ENCODE measurements at places on chromosomes 2 and 18.

GRCh38 chr2:174217869-174218268 lies 30.5 kb downstream of the OLA1 start:
- DNase-seq: no peak

- no peak for DNase-seq
These were observed 43.2 kb upstream of the SPATS2L start for GRCh38 chr2:200263279-200263678.

DNA sequence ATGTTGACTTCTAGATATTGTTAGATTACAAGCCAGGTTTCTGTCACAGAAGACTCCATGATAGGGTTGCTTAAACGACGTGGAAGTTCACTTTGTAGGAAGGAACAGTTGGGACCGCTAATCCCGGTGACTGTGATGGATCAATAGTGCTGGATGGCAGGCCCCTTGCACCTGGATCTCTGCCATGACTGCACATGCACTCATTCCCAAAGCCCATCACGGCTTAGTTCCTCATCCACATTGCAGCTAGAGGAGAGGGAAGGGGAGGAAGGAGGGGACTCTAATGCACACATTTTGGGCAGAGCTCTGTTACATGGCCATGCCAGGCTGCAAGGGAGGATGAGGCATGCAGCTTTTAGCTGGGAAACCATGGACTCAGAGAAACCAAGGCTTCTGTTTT lies 773.7 kb upstream of the RAB6C start:
- DNase-seq: no peak

DNA sequence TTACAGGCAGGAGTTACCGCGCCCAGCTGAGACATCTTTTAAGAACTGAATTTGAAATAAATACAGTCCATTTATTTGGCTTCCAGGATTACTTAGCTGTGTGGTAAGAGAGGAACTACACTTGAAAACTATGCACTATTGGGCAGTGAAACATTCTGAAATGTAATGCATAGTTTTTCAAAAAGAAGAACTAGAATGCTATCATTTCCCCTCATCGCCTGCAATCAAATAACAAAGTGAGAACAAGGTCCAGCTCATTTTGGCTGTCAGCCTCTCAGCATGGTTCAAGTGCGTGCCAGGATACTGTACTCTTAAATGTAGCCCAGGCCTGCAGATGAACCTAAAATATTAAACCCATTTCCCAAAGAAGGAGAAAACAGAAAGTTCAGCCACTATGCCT lies 76.6 kb upstream of the ARL5A start:
- no peak for DNase-seq

- DNase-seq: no peak
These were observed 195.3 kb downstream of the SETBP1 start for GRCh38 chr18:44876024-44876423.

DNA sequence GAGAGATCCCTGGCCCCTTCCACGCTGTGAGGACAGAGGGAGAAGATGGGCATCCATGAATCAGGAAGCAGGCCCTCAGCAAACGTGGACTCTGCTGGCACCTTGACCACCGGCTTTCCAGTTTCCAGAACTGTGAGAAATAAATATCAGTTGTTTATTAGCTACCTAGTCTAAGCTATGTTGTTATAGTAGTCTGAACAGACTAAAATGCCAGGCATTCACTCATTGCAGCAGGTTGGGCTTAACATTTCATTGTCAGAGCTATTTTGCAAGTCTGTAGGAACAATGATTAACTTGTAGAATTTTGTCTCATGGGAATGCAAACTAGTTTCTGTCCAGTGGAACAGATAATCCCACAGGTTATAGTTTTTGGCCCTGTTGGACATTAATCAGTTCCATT lies 24.8 kb upstream of the TBC1D8 start:
- no peak for DNase-seq

DNA sequence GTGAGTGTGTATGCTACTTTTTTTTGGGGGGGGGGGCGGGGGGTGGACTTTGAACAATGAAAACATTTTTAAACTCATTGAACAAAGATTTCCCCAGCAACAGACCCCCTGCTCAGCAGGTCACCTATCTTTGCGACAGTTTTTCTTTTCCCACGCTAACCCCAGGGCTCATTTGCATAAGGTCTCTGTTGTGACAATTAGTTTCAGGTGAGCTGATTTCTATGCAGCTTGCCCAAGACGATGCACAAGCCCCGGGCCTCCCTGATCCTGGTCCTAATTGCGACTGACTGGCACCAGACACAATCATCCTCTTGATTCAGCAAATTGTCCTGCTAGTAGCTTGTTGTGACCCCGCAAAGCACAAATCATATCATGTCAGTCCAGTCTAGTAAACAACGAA lies 40.3 kb downstream of the ZEB2 start:
- DNase-seq: no peak

DNA sequence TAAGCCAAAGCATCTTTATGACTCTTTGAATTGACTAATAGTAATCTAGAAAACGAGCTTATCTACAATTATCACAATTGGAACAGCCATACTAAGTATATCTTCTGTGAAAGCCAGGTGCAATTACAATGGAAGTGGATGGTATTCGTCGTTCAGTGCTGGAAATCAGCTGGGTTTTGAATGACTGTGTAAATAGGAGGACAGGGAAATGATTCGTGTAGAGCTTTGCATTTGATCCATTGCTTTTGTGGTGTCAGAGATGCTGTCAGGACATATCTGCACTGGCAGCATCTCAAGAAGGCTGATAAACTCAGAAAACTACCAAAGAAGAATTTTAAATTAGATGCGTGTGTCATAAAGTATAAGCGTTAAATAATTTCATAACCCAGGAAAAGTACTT lies 187.1 kb downstream of the ZNF407 start:
- no peak for DNase-seq

- no peak for DNase-seq
These were observed 5.0 kb upstream of the EVA1A start for GRCh38 chr2:75565472-75566462.

DNA sequence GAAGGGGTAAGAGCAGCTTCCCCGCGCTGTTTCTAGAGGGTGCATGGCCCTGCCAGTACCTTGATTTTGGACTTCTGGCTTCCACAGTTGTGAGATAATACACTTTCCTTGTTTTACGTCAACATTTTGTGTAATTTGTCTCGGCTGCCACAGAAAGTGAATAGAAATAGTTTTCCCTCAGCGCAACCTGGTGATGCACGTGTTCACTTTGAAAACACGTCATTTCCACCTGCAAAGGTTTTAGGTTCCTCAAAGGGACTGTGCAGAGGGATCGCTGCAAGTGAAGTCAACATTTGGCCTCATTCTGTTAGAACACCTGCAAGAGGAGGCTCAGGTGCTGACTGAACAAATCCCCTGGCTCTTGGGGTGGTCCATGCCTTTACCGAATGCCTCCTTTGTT lies 71.7 kb downstream of the LONRF2 start:
- no peak for DNase-seq

GRCh38 chr2:169734169-169734847 lies 676 bp downstream of the KLHL23 start:
- DNase-seq: peak; percentile 31

- DNase-seq: no peak
These were observed 231.3 kb downstream of the ZRANB3 start for GRCh38 chr2:135299658-135300244.

DNA sequence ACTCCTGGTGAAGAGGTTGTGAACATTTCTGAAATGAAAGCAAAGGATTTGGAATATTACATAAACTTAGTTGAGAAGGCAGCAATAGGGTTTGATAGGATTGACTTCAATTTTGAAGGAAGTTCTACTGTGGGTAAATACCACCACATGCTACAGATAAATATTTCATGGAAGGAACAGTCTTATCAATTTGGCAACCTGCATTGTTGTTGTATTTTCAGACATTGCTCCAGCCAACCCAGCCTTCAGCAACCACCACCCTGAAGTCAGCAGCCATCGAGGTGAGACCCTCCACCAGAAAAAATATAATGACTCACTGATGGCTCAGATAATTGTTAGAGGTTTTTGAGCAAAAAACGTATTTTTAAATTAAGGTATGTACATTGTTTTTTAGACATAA lies 10.0 kb downstream of the RDH14 start:
- DNase-seq: no peak

DNA sequence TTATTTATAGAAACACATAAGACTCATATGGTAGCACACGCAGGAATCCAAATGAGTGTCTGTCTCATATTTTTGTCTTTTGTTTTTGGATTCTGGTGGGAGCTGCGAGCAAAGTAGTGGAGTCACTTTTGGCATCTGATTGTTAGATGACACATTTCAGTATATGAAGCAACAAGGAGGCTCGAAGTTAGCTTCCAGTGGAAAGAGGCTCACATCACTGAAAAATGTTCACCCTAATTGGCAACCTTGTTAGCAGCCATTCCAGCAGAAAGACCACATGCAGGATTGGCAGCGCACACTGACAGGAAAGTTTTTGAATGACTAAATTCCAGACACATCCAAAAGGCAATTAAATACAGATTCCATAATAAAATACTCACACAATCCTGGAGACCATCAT lies 87.4 kb downstream of the MYT1L start:
- DNase-seq: no peak

GRCh38 chr2:144211826-144212225 lies 308.1 kb downstream of the ZEB2 start:
- no peak for DNase-seq

- no peak for DNase-seq
These were observed 6.8 kb downstream of the ZNF397 start for GRCh38 chr18:35247412-35248249.
